NCI-H2081 treated with DMSO at 0.1 percent for 48 hours (cell line): ENCODE measurements at places on chromosomes 6 and 20.

DNA sequence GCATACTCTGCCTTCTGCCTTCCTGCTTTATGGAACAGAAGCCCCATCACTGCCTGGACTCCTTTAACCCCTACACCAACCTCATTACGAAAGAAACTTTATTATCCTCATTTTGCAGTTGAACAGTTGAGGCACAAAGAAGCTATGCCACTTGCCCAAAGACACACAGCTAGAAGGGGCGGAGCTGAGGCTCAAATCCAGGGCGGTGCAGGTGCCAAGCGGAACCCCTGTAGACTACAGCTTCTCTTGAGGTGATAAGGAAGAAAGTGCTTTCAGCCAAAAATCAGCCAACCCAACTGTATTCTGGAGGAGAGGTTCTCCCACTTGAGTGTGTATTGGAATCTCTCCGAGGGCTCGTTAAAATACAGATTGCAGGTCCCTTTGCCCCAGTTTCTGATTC, 90.5 kb downstream of the PRND start:
- DNase-seq: no peak

DNA sequence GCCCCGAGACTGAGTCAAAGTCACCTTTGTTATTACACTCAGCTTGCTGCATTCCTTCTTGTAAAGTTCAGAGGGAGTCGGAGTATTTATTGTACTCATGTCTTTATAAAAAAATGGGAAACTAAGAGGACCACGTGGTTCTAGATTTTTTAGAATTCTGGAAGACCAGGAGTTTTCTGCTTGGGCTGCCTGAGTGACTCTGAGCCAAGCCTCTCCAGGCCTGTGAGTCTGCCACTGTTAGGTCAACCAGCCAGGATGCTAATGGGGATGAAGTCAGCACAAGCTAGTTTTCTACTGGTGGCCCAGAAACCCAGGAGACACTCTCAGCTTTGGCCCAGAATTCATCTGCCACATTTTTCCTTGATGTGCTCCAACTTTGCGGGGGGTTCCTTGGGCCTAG, 453.5 kb upstream of the SULF2 start:
- DNase-seq: no peak

- DNase-seq: no peak
These were observed 11.2 kb downstream of the SLC22A1 start for GRCh38 chr6:160132776-160133338.

- no peak for DNase-seq
These were observed 7.3 kb downstream of the SDC4 start for GRCh38 chr20:45340951-45341350.

DNA sequence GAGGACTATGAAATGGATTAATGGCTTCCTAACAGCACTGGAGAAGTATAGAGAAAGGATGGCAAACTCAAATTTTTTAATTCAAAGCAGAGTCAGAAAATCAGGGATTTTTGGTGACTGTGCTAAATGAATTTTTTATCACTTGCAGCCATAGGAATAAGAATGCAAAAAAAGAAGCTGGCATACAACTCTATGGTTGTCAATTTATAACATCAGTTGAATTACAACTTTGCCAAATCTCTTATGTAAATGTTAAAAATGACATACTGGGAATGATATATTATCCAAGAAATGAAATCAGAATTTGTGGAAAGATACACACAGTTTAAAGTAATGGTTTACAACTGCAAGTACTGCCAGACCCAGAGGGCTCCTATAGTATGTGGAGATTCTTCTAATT, 106.5 kb downstream of the HTR1B start:
- DNase-seq: no peak

GRCh38 chr6:170040115-170040500, 250.8 kb downstream of the DLL1 start:
- DNase-seq: no peak

DNA sequence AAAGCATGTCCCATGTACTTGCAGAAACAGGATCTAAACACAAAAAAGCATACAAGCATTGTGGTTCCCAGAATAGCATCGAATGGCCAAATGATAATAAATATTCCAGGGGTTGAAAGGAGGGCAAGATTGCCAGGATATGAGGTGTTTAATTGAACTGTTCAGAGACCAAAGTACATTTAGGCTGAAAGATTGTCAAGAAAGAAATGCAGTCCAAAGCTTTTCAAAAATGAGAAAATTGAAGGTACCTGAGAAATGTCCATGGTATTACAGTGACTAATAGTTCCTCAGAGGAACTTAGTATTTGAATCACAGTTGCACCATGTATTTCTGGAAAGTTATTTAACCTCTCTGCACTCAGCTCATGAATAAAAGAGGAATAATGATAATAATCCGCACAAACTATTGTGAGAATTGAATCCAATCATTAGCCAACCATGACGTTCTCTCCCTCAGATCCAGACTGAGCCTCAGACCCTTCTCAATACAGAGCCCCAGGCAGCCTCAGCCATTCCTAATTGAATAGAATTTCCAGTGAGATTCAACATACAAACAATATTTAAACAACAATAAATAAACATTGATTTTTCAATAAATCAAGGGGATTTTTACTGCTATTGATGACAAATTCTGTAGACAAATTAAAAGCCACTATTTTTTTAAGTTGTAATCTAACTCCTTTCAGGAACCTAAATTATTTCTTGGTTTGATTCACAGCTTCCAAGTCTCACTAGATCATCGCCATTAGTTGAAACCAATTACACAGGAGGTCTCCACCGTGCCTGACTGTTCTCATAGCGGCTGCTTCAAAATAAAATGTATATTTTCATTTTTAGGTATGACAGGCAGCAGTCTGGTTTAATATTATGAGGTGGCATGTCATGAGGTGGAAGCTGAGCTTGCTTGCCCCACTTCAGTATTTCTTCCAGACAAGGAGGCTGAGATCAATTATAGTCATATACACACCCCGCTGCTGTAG, 144.3 kb upstream of the TENT5A start:
- DNase-seq: no peak

- no peak for DNase-seq
These were observed 15.4 kb downstream of the FOXC1 start for GRCh38 chr6:1624851-1625781.

GRCh38 chr6:165826487-165827189, 163.6 kb upstream of the PDE10A start:
- DNase-seq: no peak

DNA sequence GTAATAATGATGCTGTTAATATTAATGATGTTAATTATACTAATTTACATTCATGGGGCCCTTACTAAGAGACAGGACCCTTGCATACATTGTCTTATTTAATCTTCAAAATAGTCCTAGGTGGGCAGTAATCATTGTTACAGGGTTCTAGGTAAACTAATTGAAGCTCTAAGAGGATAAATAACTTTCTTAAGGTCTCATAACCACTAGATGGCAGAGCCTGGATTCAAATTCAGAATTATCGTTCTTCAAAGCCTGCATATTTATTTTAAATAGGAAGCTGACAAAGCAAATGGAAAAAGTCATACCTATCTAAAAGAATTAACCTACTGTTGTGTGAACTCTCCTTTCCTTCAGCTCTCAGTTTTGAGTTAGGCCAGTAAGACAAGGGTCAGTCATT, 23.5 kb downstream of the PTCHD4 start:
- no peak for DNase-seq

- DNase-seq: no peak
These were observed 38.9 kb downstream of the SNRNP48 start for GRCh38 chr6:7628909-7629308.

GRCh38 chr20:57321142-57321541, 8.5 kb upstream of the SPO11 start:
- DNase-seq: no peak

DNA sequence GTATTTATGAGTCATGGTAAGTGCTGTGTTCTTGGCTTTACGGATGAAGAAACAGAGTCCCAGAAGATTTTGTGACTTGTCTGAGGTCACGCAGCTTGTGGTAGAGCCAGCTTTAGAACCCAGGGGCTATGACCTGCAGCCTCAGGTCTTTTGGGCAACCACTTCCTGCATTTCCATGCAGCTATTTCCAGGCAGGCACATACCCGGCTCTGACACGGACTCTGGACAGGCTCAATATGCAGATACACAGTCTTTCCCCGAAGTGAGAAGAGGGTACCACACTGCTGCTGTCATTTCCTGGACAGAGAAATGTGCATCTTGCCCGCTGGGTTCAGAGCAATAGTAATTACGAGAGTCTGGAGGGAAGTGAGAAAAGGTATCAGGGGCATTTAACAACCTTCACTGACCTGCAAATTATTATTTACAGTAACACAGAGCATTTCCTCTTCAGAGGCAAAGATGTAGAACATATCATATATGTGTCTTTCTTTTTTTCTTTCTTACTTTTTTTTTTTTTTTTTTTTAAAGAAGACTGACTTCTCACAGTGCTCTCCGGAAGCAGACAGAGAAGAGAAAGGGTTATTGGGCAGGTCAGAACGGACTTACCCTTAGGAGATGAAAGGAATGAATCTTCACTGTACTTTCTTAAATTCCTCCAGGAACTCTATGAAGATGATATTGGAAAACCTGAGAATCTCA, 185.1 kb downstream of the CLIC5 start:
- no peak for DNase-seq

DNA sequence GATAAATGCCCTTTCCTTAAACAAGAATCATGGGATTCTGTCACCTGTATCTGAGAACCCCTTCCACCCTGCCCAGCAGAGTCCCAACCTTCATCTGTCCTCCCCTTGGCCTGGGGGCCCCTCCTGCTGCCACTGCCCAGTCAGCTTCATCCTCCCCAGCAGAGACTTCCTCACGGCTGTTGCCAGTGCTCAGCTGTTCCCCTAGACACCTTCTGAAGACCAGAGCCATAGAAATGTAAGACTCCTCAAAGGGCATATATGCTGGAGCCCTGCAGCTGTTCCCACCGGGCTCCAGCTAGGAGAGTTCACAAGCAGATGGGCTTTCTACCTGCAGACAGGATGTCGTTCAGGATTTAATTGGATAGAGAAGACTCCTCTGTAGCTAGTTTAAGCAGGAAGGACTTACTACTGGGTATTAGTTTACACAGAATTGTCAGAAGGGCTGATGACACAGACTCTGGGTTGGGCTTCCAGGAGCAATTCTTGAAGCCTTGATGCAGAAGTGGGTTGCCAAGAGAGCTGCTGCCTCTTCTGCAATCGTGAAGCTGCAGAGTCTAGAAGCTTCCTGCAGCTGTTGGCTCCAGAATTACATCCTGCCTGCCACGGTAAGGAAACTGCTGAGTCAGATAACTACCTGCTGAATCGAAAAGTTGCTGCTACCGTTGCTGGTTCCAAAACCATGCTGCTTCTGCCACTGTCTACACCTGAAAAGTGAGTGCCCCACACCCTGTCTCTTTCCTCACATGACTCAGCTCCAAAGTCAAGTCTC, 57.1 kb upstream of the MLN start:
- no peak for DNase-seq

DNA sequence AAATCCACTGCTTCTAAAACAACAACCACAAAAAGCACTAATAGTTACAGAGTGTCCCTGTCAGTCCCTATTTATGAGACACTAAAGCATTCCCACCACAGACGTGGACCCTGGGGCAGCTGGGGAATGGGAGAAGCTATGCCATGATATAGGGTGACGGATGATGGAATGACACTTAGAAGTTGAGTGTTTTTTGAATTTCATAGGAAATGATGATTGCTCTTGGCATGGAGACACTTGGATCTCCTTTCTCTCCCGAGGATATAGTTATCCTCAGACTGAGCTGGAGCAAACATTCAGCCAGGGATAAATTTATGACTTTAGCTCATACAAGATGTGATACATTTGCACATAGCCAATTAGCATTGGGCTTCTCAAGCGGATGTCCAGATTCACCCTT, 151.2 kb downstream of the EDN3 start:
- no peak for DNase-seq

DNA sequence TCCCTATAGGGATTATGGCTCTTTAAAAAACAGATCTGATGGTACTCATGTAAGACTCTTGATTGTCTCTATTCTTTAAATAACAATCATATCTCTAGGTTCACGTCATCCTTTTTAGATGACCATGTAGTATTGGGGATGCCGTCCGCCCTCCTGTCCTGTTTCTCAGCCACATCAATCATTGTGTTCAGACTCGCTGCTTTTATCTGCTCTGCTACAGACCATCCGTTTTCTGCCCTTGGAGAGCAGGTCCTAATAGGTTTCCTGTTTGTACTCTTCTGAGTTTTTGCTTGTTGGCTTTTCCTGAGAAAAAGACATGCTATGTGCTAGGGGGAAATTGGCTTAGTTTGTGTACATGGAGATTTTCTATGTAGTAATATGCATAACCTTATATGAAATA, 76.8 kb downstream of the SASH1 start:
- no peak for DNase-seq

- no peak for DNase-seq
These were observed 5.5 kb downstream of the MICAL1 start for GRCh38 chr6:109449795-109450673.

DNA sequence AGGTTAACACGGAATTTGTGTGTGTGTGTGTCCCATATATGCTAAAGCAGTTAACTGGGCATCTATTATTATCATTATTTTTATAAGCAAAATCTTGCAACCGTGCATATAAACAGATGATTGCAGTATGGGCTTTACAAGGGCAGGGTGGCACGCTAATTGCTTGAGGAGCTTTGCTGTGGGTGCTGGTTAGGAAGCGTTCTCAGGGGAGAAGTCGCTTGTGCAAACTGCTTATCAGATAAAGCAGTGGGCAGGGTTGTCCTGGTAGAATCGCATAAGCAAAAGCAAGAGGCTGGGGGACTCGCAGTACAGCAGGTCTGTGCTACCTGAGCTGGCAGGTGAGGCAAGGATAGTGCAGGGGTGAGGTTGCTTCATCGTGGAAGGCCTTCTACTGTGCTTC, 9.7 kb upstream of the CCN6 start:
- DNase-seq: no peak

DNA sequence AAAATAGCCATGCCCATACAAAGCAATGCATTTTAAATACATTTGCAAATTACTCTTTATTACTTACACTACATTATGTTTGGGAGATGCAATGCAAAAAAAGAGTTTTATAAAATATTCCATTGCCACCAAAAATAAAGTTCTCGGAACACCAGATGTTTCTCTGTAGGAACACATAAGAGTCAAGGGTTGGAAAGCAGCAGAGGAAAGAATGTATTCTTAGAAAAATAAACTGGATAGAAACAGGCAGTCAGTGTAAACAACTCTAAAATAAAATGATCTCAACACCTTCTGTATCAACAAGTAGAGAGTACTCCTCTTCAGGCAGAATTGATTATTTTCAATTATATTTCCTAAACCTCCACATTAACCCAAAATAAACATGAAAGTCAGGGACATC, 28.1 kb downstream of the KIF13A start:
- DNase-seq: no peak

DNA sequence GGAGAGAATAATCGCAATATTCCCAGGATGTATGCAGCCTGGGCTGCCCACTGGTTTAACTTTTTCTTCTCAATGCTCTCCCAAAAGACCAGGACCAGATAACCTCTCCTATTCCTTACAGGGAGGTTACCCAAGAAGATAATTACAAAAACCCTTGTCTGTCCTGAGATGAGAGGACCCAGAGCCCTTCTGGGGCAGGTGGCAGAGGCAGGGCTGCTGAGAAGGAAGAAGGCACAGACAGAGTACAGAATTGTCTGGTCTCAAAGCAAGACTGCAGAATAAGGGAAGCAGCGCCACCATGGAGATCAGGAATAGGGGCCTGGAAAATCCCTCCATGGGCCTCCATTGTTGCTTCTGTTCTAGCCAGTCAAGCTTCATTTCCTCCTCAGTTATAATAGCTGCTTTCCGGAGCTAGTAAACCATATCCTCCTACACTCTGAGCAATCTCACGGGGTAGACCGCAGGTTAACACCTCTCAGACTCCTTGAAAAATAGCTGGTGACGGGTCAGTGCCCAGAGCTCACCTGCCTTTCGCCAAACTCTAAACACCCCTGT, 463 bp upstream of the HLA-DMB start:
- no peak for DNase-seq
